Hematopoietic multipotent progenitor cell (in vitro differentiated cells): ENCODE measurements at places on chromosomes 3 and 15. TPM values are rescaled to one million over a fixed set of nuclear protein-coding genes. Genes with fewer than 3 reads are reported as not detected.

DNA sequence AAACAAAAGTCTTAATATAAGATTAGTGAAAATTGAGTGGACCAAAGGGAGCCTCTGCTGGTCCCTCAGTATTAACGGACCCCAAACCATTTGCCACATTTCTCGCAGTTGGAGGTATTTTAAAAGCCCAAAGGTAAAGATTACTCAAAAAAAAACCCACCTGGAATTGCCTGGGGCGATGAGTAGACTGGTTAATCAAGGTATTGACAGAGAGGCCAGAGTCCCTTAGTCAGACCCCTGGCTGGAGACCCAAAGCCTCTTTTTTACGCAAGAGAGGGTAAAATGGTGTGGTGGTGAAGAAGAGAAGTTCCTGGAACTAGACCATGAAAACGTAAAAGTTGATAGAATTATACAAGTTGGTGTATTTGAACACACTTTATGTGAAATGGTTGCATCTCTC, 137.2 kb downstream of the IMPG2 start:
- no peak for DNase-seq

GRCh38 chr3:179000144-179000543, 71.5 kb downstream of the ZMAT3 start:
- no peak for DNase-seq

GRCh38 chr15:92503889-92504288, 110.2 kb downstream of the ST8SIA2 start:
- DNase-seq: no peak

- no peak for DNase-seq
These were observed 7.4 kb upstream of the SLC33A1 start for GRCh38 chr3:155861476-155862183.

Gene FURIN
- 124 TPM for total RNA-seq

DNA sequence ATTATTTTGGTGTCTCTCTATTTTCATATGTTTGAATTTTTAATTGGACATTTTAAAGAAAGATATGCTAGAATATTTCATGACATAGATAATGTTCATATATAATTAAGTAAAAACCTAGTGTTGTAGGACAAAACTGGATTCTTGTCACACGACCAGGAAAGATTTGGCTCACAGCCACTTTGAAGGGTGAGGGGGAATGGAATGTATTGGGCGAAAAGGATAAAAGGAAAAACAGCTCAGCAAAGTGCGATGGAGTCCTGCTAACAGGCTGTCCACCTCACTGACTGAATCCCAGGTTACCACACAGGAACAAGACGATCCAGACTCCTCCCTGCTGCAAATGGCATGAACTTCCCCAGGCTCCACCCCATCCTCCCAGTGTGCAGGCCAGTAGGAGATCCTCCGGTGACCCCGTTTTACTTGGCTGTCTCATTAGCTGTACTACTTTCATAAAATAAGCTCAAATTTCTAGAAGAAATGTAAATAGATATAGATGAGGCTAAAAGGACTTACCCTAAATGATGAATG, 186.2 kb downstream of the CD47 start:
- DNase-seq: no peak

- DNase-seq: no peak
These were observed 10.1 kb downstream of the FEZF2 start for GRCh38 chr3:62363275-62363674.

Gene CPN2
- total RNA-seq: not detected

Gene KBTBD13
- not detected for total RNA-seq

DNA sequence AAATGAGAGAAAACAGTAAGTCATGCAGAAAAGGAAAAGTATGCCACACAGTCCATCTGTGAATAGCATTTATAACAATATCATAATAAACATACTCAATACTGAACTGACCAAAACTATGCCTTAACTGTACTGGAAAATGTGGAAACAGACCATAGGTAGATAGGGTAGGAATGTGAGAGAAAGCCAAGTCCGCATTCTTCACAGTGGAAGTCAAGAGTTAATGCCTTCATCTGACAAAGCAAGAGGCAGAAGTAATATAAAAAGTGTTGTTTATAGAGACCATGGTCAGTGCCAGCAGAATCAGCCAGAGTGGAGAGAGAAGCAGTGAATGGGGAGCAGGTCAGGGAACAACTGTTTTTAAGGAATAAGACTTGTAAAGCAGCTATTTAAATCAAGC, 52.3 kb downstream of the KBTBD12 start:
- no peak for DNase-seq

- DNase-seq: no peak
These were observed 100.2 kb downstream of the C3orf70 start for GRCh38 chr3:185052631-185053030.

- DNase-seq: no peak
These were observed 601.7 kb upstream of the ZNF717 start for GRCh38 chr3:76387000-76387399.

GRCh38 chr3:159877924-159878323, 110.7 kb upstream of the IL12A start:
- DNase-seq: no peak

GRCh38 chr3:150090006-150090405, 119.3 kb upstream of the PFN2 start:
- DNase-seq: no peak

DNA sequence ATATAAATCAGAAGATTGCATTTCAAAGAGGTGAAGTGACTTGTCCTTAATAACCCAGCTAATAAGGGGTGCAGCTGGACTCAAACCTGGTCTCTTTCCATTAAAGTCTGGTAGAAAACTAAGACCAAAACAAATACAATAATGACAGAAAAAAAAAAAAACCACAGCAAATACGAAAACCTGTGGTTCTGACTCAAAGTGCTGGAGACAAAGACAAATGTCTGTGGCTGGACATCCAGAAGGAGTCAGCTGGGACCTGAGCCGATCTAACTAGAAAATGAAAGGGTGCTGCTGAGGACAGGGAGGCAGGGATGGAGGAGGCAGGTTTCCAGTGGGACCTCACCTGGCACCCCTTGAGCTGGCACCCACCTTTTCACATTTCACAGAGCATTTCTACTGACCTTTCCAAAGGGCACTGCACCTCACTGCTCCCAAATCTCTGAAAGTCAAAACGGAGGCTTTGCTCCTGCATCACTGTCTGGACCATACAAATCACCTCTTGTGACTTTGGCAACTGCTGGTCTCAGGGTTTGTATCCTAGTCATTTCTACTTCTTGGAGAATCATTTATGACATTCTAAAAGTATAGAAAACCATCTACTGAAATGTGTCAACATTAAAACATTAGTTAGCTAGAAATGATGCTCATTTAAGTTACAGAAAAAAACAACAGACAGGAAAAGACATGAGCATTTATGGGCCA, 61.7 kb downstream of the CCNL1 start:
- no peak for DNase-seq

GRCh38 chr15:78880813-78881212, 8.1 kb downstream of the MORF4L1 start:
- no peak for DNase-seq
